Esophagus squamous epithelium (tissue), 5 donors: ENCODE measurements at places on chromosomes 7 and 10.

DNA sequence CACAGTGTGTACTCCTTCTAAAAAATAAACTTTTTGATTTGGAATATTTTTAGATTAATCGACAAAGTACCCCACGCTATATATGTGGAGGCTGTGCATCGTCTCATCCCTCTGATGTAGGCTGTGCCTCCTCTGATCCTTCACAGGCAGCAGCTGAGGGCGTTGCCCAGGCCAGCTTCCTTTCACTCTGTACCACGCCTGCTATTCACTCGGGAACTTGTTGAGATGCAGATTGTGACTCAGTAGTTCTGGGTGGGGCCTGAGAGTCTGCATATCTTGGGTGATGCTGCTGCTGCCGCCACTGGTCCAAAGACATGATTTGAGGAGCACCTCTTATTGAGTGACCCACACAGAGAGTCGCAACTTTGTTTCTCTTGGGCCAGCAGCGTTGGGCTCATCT is 7.9 kb upstream of the C10orf120 start:
- DNase-seq: no peak

GRCh38 chr10:33336582-33337325 is 2.3 kb upstream of the NRP1 start:
- DNase-seq: no peak

DNA sequence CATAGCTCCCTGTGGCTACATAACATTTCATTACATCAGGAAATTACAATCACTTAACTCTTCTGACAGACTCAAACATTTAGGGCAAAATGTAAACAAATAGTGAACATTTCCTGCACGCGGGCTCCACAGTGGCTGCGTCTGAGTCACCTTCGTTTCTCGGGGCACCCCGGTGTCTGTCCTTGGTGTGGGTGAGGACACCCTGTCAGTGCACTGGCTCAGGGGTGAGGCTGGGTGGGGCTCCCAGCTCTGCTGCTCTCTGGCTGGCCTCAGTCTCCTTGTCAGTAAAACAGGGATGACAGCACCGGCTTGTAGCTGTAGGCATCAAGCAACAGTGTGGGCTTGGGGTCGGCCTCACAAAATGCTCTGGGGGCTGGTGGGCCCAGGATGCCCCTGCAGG is 237.1 kb upstream of the SHH start:
- no peak for DNase-seq

- no peak for DNase-seq
Measured at GRCh38 chr7:43650457-43651052, 67.6 kb downstream of the STK17A start.

DNA sequence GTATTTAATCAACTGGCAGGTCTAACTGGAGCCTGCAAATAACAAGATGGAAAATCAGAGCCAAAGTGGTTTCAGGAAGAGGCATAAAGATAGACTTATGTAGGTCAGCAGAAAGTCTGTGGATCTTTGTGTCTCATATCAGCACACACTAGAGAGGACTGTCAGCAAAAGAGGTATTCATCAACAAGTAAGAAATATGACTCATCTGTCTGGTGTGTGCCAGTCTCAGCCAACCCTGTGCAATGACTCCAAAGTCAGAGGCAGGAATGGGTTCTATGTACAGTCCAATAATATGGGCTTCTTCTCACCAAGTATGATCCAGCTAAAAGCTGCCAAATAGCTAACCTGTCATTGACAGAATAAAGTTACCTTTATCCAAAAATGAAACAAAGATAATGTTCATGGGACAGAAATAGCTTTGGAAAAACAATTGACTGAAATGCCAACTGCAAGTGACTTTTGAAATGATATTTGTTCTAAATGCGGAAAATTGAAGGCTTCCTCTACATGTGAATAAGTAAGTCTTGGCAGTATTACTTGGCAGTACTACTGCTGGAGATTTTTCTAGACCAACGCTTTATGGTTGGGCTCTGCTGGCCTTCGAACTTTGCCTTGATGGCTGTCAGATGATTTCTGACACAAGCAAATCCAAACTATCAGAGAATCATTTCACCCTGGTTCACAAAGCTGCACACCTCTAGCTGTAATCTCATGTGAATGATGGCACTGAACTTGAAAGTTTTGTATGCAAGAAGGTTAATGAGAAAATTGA is 272.3 kb upstream of the SEMA3C start:
- DNase-seq: no peak

DNA sequence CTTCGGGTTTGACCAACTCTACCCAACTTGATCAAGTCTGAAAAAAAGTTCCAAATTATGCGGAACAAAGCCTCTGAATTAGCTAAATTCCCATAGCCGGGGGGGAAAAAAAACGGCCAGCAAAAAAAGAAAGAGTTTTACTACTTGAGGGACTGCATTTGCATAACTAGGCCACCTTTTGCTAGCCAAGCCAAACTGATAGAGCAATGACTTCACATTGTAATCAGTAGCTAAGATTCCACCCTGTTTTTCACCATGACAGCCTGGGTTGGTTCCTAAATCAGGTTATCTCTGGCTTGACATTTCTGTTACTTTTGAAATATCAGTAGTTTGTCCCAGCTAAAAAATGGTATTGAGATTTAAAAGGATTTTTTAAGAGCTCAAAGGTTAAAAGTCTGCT is 31.4 kb upstream of the CREB3L2 start:
- no peak for DNase-seq

GRCh38 chr7:69412331-69413146 is 185.7 kb upstream of the AUTS2 start:
- no peak for DNase-seq

GRCh38 chr7:132536654-132537395 is 39.4 kb downstream of the PLXNA4 start:
- no peak for DNase-seq

DNA sequence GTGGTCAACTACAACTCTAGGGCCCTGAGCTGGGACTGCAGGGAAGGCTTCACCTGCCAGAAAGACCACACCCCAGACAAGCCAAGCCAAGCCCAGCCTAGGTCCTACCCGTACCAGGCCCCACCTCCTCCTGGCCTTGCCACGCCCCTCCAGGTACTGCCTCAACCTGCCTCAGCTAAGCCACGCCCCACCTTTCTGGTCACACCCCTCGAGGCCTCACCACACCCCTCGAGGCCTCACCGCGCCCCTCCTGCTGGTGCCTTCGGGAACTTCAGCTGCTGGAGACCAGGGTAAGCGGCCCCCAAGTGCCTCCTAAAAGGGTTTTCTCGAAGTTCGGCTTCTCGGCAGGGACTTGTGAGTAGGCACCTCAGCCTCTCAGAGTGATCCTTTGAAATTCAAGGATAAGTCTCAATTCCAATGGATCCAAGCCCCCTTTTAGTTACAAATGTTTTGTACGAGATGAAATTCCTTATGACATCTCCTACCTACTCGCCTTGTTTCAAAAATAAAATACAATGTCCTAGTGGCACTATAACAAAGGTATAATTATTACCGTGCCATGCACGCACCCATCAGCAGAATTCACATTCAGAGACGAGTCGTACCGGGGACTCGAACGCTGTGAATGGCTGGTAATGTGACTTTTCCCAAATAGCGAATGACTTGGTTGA is 171.2 kb downstream of the ARHGAP21 start:
- DNase-seq: no peak
